ENCODE measurements at places on chromosomes 1 and 21.

DNA sequence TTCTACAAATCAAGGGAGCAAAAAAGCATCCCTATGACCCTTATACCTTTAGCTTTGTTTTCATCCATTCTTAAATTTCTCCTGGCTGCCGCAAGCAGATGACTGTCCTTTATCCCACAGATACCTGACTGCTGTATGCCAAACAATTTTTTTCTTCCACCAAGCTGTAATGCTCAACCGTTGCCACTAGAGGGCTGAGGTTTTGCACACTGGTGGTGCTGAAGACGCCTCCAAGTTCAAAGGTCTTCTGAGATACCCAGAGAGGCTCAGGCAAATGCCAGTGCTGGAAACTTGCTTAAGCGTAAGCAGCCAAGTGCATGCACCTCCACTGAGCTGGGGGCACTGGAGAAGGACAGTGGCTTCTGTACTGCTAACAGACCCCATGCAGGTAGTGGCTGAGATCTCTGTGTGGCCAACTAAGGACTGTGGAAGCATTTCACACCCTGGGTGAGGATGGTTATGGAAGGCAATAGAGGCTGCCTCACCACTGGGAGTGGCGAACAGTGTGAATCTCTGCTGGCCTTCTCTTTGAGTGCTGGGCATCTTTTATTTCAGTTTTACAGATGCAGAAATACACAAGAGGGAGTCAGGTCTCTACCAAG lies 28.5 kb downstream of the CNIH3 start:
- peak; percentile 3 for DNase-seq

- DNase-seq: no peak
Observed at GRCh38 chr1:47821760-47822159, 175.4 kb downstream of the TRABD2B start.

DNA sequence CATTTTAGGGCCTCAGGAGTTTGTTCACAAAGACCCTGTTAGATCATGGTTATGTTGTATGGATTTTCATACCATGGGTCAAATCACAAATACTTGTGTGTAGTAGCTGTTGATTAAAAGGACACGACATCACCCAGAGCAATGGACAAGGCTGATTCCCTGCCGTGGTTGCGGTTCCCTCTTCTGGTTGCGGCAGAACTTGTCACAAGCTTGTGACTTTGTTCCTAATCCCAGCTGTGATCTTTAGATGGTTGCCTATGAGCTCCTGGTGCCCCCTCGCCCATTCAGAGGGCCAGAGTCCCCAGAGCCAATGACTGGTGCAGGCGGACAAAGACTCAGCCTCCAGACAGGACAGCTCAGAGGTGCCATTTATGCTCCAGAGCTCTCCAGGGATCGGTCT lies 11.8 kb upstream of the SDHB start:
- DNase-seq: no peak

DNA sequence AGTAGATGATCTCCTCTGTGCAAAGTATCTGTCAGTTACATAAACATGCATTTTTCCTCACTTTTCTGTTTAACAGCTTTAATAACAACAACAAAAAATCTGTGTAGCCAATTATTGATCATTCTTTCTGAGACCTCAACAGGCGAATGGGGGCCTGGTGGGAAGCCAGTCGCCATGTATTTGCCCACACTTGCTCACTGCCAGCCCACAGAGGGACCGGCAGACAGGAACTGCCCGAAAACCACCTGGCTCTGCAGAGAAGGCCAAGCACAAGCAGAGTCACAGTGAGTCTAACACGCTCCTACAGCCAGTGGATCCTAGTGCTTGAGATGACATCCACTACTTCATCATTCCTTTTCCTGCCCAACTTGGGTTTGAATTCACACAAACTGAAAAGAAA lies 56.1 kb downstream of the NPHP4 start:
- no peak for DNase-seq

DNA sequence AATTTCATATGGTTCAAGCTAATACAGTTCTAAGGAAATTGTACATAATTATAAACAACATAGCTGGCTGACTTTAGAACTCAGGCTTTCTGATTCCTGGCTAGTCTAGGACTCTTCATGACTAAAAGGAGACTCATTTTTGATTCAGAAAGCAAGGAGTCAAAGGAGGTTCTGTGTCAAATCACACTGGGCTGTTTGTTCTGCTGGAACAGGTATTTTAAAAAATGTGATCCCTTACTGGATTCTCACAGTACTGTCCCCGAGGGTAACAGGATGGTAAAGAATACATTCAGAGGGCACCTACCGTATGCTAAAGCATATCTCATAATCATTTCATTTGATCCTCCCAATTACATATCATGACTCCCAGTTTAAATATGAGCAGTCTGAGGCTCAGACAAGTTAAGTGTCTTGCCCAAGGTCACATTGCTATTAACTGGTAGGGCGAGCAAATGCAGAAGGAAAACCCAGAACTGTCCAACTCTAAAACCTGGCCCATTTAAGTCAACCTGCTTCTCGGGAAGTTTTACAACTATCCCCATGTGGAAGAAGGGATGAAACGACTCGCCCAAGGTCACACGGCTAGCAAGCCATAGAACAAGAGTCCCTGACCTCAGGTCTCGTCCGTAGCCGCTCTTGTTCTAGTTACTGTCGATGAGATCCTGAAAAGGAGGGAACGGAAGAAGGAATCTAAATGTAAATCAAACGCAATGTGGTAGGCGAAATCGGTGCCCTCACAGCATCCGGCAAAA lies 675 bp downstream of the MYSM1 start:
- no peak for DNase-seq

- DNase-seq: no peak
Observed at GRCh38 chr1:190277107-190277506, 200.6 kb downstream of the BRINP3 start.

- no peak for DNase-seq
Observed at GRCh38 chr1:228094432-228095016, 8.6 kb downstream of the C1orf35 start.

Measured in activated naive CD4-positive, alpha-beta T cell (primary cell).